Adrenal gland (tissue), 19 donors: ENCODE measurements at places on chromosomes 5 and 9.

- no peak for DNase-seq
These were observed 333.5 kb downstream of the KCNN2 start for GRCh38 chr5:114695292-114695904.

DNA sequence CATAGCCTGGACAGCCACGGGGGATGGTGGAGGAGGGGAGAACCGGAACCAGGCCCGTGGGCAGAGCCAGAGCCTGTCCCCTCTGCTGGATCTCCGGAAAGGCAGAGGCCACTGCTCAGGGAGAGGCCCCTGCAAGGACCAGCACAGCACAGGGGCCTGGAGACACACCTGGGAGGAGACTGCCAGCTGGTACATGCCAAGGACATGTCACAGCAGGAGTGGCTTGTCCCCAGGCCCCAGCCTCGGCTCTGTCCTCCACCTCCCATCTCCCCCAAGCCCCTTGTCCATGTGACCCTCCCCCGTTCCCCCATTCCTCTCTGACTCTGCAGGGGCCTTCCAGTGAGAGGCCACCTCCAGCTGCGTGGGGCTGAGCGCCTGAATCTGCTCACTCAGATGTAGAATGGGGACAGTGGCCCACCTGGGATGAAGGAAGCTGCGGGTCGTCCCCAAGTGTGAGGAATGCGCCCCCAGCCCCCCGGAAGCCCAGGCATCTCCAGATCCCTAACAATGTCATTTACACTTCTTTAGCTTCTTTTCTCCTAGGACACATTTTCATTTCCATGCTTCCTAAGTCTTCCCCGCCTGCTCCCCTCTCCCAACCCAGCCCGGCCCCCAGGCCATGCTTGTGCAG is 349.6 kb upstream of the IRX2 start:
- no peak for DNase-seq

DNA sequence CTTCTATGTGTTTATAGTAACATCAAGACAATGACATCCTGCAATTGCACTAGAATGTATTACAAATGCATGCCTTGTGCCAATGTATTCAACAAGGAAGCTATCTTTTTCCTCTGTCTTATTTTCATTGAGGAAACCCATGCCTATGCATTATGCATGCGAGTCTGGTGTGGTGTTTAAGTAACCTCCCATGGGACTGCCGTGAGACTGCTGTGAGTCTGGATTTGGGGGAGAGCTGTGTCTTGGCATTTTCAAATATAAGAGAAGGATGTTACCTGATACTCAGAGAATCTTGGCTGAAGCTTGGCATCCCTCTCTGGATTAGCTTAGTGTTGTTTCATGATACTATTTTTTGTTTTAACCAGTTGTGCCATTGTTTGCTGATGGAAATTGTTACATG is 98.3 kb downstream of the F2RL2 start:
- DNase-seq = no peak

GRCh38 chr5:72649449-72649848 is 142.2 kb upstream of the ZNF366 start:
- no peak for DNase-seq

DNA sequence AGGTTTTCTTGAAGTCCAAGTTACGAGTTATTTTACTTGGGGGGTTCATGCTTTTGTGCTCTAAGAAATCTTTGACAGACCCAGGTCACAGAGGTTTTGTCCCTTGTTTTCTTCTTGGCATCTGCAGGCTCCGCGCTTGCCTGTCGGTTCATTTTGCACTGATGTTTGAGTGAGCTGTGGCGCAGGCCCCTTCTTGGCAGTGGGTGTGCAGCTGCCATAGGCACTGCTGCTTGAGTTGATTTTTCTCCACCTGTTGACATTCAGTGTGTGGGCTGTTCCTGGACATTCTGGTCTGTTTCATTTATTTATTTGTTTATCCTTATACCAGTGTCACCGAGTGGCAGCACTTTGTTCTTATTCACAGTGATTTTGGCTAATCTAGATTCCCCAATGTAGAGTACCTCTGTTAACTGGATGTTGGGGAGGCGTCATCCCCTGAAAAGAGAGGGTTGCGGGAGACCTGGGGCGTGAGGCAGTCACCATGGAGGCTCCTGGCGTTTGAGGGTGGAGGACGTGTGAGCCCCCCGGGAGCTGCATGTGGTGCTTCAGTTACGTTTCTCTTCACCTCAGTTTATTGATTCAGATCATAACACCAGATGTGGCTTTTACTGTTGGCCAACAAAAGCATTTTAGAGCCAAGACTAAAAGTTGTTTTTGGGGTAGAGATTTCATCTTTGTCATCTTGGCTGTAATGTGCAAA is 121.4 kb upstream of the CACNA1B start:
- DNase-seq = no peak

DNA sequence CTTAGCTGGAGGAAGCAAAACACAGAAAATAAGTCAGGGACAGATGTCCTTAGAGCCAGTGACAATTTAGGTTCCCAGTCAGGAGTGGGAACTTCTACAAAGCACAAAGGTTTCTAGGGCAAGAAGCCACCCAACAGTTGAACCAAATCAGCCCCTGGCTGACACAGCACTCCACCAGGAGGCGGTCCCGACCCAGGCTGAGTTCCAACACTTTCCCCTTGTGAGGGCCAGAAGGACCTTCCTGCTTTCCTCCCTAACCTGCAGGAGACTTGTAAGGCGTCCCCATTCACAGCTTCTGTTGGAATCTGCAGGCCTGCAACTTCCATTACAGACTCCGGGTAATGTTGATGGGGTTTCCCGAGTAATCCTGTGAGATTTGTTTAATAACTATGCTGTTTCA is 416.4 kb upstream of the IRX1 start:
- DNase-seq = no peak

DNA sequence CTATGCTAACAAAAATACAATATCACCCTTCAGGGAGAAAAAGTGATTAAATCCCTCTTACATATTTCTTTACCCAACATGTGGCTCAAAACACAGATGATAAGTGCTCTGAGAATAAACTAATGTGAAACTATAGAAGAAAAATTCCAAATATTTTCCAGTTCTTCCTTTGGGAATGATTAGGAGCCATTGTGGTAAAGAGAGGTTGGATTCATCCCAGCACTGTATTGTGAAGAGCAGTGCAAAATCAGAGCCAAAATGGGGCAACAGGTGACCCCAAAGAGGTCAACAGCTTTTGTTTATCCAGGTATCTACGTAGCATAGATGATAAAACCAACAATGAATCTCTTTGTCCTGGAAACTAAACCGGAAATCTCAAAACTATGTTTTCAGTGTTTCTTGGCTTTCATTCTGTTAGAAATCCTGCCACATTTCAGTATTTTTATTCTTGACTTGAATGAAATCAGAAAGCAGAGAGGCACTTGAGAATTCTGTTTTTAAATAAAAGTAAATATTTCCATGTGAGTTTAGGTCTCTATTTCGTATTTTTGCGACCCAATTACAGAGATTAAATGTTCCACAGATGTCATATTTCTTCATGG is 120.4 kb upstream of the FST start:
- DNase-seq = no peak

GRCh38 chr9:21135736-21136135 is 5.9 kb downstream of the IFNW1 start:
- DNase-seq = no peak

DNA sequence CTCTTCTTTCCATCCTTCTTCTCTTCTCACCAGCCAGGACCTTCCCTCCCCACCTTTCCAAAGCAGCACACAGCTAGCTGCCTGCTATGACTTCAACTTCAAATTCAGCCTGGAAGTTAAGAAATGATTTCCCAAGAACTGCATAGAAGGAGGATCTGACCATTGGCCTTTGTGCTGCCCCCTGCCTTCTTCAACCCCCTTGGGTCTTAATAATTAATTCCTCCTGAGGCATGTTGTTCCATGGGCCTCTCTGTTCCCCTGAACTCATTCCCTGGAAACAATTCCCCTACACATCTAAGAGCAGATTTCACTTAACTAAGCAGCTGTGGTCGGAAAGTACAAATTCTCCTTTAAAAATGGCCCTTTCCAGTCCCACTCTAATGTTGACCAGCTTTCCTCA is 62.4 kb downstream of the ADAMTS12 start:
- no peak for DNase-seq

DNA sequence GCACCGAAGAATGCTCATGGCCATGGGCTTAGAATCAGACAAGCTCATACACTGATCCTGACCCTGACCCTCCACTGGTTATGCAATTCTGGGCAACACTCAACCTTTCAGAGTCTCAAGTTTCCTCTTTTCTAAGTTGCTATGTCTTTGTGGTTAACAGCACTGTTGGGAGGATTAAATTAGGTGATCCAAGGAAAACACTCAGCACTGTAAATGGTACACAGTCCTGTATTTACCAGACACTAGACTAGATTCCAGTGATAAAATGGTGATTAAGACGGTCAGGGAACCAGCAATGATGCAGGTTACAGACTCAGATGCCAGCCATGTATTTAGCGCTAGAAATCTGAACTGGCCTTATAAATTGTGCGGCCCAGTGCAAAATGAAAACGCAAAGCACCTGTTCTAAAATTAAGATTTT is 8.1 kb downstream of the ARL15 start:
- peak; percentile 35 for DNase-seq

DNA sequence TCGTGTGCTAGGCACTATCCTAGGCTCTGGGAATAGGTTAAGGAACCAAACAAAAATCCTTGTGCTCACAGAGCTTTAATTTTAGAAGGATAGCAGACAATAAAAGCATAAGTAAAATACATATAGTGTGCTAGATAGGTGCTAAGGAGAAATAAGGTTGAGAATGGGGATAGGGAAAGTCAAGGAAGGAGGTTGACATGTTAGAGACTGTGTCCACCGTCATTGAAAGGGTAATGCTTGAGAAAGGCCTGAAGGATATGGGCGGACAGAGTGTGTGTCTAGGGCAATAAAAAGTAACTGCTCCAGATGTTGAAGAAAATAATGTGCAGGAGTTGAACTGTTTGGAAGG is 482 bp upstream of the TDRD7 start:
- DNase-seq = no peak

DNA sequence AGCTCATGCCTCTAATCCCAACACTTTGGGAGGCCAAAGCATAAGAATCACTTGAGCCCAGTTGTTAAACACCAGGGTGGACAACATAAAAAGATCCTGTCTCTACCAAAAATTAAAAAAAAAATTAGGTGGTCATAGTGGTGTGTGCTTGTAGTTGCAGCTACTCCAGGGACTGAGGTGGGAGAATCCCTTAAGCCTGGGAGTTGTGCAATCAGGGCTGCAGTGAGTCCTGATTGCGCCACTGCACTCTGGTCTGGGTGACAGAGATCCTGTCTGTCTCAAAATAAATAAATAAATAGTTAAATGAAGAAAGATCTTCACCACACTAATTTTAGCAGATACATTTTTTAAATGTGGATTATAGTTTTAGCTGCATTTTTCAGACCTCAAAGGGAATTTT is 433.2 kb downstream of the MAT2B start:
- DNase-seq = no peak

GRCh38 chr5:1538741-1539392 is 15.1 kb upstream of the LPCAT1 start:
- DNase-seq = no peak

GRCh38 chr9:36284226-36284625 is 26.0 kb upstream of the GNE start:
- DNase-seq = no peak

DNA sequence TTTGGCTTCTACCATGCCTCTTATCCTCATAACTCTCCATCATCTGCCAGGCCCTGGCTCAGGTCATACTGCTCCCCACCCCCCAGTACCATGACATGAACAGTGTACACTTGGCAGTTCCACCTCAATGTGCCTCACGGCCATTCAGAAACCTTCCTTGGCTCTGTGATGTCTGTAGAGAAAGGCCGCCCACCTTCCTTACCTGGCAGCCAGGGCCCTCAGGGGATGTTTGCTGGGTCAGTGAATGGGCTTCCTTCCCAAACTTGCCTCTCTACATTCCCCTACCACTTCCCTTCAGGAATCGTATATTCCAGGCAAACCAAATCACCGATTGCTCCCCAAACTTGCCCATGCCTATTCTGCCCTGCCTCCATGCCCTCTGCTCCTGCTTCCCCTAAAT is 101.1 kb downstream of the PSD2 start:
- no peak for DNase-seq

DNA sequence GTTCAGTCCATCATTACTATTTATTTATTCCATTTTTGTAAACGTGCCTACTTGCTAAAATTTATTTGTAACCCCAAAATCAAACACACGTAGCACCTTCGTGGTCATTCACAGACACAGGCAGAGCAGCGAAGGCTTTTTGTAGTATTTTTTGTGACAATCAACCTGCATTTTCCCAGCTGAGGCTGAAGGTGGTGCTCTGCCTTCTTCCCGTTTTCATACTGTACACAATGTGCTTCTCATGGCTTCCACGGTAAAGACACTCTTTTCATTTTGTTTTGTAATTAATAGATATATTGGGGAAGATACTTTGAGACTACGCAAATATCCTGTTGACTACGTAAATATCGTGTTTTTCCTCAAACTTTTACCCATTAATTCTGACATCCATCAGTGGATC is 19.4 kb downstream of the DAP start:
- no peak for DNase-seq

- peak; percentile 67 for DNase-seq
These were observed 83.9 kb upstream of the GRAMD2B start for GRCh38 chr5:126339215-126339805.

DNA sequence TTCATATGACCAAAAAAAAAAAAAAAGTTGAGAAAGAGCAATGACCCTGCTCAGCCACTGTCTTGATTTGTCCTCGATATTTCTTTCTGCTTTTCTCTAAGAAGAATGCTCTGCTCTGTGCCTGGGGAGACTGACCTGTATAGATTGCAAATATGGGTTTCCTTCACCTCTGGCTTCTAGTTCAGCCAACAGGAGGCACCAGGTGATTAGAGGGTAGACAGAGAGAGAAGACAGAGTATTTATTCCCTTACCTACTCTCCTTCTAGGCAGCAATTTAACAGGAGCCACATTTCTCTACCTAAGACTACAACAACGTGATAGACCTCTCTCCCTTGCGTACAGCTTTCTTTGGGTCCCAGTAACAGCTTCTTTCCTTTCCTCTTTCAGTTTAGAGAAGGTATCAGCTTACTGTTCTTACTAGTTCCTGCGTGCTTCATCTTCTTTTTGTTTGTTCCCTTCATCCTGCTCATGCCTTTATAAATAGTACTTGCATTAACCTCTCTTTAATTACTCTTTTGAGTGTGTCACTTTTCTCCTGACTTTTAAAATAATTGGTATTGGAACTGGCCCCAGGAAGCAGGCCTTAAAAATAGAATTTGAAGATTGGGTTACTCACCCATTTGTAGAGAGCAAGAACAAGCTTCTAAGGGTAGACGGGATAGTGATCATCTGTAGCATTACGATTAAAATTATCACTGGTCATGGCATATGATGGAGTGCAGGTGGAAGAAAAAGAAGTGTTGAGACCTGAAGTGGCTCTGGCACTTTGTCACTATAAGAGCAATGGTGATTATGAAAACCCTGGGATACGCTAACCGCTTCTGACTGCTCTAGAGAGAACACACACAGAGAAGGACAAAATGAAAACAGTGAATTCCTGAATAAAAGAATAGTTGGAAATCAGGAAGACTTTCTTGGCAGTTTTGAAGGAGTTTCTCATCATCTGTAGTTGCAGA is 161.2 kb upstream of the FSTL4 start:
- DNase-seq = no peak

DNA sequence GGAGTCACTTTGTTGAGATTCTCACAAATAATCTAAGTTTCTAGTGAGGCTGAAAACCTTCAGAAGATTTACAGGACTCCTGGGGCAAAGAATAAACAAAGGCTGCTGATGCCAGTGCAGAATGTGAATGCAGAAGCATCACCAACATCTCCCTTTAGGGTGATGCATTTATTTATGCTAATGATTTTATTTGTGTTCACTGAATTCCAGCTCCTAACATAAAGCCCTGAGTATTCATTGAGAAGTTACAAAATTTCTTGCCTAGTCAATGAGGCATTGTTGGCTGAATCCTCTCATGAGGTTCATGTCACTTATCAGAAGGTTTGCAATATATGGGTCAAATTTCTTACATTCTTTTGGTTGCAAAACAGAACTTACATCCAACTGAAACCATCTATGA is 70.0 kb downstream of the GRIN3A start:
- no peak for DNase-seq
